Femur (tissue), 1 donor: ENCODE measurements at places on chromosomes 1 and 21.
A peak's percentile ranks its signal among the peaks of the same experiment; 100 is the strongest.

DNA sequence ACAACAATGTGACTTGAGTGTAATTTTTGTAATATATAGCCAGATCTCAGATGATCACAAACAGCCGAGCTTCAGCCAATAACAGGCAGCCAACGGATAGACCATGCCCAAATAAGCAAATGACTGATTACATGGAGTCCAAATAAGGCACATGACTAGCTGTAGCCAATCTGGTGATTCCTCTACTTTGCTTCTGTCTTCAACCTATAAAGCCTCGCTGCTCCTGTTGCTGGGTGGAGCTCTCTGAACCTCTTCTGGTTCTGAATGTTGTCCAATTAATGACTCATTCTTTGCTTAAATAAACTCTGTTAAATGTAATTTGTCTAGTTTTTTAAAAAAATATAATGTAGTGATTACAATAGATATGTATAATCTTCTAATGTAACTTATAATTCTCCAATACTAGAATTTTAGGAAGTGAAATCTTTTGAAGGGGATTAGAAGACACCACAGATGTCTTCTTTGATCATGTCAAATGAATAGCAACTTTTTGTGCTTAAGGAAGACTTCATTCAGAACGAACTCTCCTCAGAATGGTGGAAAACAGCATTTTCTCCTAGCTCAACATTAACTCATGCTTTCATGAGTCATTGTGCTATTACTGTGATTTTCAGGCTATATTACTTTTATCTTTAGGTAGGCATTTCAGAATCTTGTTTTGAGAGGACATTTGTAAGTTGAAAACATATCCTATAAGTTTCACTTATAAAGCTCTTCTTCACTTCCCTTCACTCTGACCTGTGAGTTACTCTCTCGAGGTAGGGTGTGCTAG is 857.8 kb upstream of the B3GALT2 start:
- no peak for DNase-seq

- no peak for DNase-seq
These were observed 113.2 kb downstream of the TOMM20 start for GRCh38 chr1:235015291-235015985.

GRCh38 chr1:96361961-96362360 is 359.6 kb upstream of the PTBP2 start:
- no peak for DNase-seq

- peak; percentile 54 for DNase-seq
These were observed 19.8 kb downstream of the SPOCD1 start for GRCh38 chr1:31795801-31796621.

DNA sequence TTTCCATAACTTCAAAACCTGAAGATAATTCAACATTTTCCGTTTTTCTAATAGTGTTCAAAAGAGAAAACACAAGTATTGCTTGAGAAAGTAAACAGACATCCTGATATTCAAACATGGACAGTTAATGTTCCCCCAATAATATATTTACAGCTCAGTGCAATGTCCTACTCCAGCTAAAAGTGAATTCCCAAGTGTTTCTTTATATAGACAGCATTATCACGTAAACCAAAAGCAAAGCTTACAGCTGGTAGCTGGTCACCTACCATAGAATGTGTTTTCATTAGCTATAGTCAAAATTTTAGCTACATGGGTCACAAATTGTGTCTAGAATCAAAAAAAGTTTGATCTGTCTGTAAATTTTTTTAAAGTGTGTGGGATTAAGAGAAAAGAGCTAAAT is 34.9 kb downstream of the WLS start:
- no peak for DNase-seq

DNA sequence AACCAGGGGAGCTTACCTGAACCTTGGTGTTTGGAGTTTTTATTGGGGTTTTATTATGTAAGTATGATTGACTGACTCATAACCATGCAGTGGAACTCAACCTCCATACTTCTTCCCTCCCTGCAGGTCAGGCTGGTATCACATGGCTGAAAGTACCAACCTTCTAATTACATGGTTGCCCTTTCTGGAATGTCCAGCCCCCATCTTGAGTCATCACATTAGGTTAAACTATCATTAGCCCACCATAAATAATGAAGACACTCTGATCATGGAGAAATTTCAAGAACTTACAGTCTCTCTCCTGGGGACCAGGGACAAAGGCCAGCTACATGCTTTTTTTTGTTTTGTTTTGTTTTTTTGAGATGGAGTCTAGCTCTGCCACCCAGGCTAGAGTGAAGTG is 19.2 kb upstream of the DPH5 start:
- no peak for DNase-seq

GRCh38 chr1:37393173-37394120 is 80.9 kb upstream of the ZC3H12A start:
- DNase-seq: no peak

DNA sequence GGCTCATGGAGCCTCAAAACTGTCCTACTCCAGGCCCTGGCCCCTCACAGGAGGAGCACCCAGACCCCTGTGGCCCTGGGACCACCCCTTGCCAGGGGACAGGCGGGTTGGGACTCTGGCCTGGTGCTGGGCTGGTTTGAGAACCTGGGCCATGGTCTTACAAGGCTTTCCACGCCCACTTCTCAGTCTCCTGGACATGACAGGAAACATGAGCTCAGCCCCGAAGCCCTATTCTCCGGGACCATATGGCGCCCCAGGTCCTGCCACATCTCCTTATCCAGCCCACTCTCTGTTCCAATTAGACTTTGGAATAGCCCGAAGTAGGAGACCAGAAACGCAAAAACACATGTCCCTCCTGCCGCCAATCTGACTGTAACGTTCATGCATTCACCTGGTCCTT is 47.9 kb downstream of the KCNAB2 start:
- no peak for DNase-seq

DNA sequence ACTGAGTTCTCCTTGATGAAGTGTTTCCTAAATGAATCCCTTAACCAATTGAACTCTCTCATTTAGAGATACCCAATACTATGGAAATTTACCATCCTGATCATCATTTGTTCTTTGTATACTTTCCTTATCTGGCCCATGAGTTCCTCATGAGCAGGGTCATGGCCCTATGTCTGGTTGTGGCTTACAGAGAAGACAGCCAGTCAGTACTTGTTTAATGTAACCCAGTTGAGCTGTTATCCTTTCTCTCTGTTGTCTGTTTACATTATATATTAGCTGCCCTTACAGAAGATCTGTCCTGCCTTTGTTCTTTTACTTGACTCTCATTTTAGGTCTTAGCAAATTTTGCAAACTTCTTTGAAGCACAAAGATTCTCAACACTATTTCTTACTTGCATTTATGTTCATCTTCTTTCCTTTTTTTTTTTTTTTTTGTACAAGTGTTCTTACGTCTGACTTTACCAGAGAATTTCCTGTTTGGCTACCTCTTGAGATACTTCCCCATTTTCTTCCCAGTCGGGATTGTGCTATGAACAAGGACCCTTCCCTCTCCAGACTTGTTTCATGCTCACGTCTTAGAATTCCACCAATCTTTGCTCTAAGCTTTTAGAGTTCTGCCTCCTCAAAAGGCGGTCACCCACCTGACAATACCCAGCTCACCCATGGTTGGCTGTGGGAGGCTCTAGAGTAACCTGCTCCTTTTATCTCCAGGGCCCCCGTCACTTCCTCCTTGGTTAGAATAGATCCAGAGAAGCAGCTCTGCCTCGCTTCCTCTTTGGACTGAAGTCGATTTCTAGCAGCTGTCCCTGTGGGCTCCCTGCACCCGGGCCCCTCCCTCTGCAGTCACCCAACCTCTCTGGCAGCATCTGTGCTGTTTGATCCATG is 53.6 kb upstream of the RUNX1 start:
- peak; percentile 43 for DNase-seq

GRCh38 chr1:7558041-7558461 is 213.0 kb upstream of the VAMP3 start:
- no peak for DNase-seq

DNA sequence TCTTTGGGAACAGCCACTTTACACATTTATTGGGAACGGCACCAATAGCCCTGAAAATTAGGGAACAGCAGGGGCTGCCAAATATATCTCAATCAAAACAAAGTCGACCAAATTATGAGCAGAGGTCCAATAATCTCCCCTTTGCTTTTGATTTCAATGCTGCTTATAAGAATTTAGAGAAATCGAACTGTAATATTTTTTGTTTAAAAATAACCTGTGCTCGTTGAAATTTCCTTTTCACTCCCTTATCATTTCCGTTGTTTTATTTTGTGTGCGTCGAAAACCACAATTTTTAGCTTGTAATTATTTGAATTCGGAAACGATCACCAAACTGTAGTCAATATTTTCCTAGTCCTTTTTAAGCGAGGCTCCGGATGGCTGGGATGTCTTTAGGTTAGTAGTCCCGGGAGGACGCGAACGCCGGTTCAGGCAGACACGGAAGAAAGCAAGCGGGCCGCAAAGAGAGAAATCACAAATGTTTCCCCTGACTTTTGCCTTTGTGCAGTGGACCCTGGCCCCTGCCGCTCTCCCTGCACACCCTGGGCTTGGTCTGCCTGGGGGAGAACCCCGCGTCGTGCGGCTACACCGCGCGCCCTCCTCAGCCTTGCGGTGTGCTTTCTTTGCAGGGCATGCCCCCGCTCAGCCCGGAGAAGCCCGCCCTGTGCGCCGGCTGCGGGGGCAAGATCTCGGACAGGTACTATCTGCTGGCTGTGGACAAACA is 2.3 kb downstream of the LHX9 start:
- no peak for DNase-seq

- no peak for DNase-seq
These were observed 78.6 kb downstream of the PDE9A start for GRCh38 chr21:42732033-42732410.

DNA sequence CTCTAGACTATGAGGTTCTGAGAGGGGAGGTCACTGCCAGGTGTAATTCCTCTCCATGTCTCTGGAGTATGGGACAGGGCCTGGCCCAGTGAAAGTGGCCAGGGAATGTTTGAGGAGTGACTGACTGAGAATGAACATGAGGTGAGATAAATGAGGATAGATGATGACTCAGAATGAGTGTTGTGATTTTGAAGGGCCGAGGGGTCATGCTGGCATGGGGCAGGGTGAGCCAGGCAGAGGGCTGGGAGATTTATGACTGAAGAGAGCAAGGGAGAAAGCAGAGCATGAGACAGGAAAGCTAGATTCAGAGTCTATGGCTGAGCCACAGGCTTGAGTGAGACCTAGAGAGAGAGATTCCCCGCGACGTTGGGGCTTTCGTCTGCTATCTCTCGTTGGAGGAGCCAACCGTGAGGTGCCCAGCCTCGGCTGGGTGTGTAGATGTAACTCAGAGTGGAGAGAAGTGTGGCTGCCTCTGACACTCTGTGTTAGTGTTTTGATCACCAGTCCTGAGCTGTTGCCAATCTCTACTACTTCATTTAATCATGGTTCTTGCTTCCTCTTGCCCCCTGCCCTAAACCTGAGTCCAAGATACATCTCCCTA is 50.1 kb downstream of the FOXD2 start:
- DNase-seq: no peak

DNA sequence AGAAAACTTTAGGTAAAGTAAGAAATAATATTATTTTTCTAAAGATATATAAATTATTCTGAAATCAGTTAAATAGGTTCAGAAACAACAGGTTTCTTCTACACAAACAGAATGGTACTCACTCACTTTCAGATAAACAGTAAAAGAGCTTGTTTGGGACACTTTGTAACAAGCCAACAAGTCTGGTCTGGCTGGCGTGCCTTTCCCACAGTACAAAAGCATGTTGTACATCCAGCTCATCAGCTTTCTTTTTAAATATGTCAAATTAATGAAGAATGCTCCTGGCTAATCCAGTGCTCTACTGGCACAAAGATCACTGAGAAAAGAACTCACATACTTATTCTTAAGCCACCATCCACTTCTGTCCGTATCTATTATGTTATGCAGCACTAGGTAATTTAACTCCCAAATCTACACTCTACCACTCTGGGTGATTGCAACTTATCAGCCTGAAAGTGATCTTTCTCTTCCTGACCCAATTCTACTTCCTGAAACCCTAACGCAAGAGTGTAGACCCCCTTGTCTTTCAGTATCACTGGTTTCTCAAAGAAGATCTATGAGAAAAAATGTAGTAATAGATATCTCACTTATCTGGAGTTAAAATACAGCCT is 32.6 kb downstream of the TRIT1 start:
- DNase-seq: no peak

DNA sequence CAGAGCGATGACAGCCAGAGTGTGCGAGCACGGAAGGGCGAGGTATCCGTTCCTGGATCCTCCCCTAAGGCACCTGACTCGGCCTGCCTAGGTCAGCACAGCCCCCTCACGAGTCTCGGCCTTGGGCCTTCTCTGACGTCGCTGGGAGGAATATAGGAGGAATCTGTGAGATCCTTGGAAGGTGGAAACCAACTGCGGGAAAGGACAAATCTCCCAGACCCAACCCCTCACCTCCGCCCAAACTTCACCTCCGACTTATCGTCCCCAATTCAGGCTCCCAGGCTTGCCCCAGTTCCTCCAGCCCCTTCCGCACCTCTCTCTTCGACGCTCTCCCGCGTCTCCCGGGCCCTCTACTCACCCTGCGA is 494 bp downstream of the APH1A start:
- peak; percentile 40 for DNase-seq

- DNase-seq: no peak
These were observed 18.4 kb downstream of the LORICRIN start for GRCh38 chr1:153277852-153278251.

DNA sequence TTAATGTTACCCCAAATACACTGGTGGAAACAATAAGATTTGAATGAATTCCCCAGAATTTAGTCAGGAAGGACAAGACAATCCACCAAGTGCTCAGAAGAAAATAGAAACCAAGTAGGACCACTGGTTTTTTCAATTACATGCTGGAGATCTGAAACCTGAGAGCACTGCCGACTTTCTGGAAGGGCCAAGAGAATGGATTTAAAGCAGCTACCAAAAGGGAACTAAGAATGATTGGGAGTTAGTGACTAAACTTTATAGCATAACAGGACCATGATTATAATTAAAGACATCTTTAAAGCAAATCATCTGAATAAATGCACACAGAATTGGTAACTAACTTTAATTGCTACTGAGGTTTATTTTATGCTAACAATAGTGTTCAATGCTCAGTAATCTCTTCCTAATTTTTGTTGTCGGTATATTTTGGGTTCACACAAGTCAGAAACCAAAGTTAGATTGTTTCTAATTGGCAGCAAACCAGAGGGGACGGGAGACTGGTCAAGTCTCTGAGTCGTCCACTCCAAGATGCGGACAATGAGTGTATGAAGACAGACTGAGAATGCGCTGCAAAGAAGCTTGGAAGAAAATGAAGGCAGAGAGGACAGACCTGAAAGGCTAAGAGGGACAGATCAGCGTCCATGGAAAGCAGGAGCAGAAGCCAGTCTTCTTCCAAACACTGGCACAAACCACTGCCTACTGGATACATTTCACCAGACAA is 2.3 kb upstream of the RGS13 start:
- DNase-seq: no peak
